ENCODE measurements at places on chromosomes 16 and 17.

DNA sequence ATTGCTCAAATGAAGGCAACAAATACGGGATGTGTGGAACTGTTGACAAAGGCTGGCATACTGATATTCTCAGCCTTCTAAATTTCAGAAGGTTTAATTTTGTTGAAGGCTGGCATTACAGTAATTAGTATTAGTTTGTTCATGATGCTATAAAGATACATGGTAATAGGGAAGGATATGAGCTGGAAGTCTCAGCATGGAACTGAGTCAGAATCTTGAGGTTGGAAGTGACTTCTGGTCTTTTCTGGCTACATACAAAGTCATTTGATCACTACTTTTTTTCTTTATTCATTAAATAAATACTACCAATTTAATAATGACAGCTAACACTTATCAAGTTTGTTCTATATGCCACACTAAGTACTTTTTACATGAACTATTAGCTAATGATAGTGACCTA lies 22.6 kb downstream of the RABEP1 start:
- no peak for ATAC-seq

GRCh38 chr16:15418206-15418605 lies 16.2 kb upstream of the BMERB1 start:
- ATAC-seq, result no peak

DNA sequence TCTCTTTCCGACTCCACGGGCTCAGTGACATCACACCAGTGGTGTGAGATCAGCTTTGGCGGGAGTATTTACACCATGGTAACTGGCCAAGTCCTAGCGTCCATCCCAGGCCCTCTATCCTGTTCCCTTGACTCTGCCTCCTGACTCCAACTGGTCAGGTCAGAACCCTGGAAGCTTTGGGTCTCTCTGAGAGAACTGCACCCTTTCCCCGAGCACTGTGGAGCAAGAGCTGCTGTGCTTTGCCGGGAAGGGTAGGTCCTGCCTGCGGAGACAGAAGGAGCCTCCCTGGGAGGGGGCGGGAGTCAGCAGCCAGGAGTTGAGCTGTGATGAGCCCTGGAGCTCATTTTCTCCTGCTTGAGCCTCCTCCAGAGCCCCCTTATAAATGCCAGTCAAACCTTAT lies 212.1 kb upstream of the TNRC6C start:
- no peak for ATAC-seq

GRCh38 chr16:64823481-64824075 lies 298.3 kb downstream of the CDH11 start:
- no peak for ATAC-seq

- ATAC-seq, result no peak
Measured at GRCh38 chr17:62816282-62816839, 8.2 kb upstream of the MARCHF10 start.

DNA sequence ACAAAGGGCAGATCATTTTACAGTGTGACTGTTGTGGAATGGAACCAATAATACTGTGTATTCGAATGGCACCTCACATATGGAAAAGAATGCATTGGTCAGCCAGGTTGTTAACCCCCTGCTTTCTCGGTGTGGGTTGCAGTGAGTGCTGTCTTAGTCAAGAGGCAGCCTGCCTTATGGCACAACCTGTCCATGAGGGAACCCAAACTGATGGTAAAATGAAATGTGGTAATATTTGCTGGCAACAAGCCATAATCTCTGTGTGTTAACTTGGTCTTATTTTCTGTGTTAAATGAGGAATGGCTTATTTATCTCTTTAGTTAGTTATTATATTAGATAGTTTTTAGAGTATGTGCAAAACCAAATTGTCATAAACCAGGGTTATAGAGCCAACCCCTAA lies 81.6 kb downstream of the TMC6 start:
- no peak for ATAC-seq

DNA sequence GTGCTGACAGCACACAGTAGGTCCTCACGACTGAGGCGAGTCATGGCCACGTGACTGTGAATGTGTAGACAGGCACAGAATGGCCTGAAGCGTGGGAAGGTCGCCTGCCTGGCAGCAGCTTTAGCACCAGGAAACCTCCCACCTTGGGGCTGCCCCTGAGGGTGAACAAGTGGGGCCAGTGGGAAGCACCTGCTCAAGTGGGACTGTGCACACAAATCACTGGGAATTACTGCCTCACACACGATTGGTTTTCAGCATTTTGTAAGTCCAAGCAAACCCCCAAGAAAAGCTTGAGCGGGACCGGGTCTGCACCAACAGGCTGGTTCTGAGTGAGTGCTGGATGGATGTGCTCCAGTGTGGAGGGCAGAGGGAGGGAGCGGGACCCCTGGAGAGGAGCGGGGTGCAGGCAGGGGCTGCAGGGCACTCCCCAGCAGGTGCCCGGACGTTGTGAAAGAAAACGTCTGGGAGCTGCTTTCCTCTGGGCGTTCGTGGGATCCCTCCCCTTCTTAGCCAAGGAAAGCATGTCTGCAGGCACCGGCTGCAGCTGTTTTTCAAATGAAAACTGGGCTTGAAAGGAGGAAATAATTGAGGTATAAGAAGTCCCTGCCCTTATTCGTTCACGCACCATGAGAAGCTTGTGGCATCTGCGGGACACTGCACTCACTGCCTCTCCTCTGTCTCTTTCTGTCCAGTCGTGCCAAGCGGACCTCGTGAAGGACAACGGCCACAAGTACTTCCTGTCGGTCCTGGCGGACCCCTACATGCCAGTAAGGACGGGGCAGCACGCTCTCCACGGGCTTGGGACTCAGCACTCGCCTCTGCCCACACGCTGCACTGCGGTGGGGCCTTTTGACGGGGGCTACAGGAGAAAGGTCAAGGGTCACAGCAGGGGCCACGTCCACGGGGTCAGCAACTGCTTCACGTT lies 111.7 kb upstream of the CHMP6 start:
- ATAC-seq, result no peak

- ATAC-seq, result no peak
Measured at GRCh38 chr17:17893801-17894644, 57.2 kb upstream of the SREBF1 start.

DNA sequence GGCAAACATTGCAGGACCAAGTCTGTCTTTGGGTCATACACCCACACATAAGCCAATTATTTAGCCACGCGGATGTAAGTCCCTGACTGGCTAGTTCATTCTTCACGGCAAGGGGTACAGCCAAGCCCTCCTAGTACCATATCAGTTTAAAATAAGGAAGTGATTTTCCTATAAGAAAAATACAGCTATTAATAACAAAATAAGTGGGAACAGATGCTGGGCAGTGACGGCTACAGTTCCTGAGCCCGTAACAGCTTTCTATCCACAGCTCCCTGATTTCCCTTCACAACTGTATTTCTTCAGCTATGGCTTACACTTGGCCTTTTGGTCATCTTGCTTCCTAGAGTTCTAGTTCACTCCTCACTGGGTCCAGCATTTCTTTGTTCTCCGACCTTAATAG lies 542.4 kb upstream of the C16orf82 start:
- ATAC-seq, result no peak

DNA sequence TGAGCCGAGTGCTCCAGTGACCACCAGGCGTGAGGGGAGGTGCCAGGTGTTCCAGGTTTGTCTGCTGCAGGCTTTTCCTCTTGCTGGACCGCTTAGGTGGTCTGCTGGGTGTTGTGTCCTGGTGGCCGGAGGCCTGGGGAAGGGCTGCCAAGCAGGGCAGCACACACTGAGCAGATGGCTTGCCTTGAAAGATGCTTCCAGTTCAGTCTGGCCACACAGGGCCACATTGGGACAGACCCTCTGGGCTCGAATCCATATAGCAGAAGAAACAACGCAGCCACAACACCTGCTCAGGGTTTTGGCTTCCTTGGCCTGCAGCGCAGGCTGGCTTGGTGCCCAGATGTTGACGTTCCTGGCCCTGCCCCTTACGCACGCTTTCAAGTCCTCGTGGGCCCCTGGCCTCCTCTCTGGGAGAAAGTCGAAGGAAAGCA lies 24.8 kb downstream of the GINS2 start:
- no peak for ATAC-seq

- ATAC-seq, result peak; percentile 73
Measured at GRCh38 chr16:66539623-66540469, 10.1 kb downstream of the TK2 start.

DNA sequence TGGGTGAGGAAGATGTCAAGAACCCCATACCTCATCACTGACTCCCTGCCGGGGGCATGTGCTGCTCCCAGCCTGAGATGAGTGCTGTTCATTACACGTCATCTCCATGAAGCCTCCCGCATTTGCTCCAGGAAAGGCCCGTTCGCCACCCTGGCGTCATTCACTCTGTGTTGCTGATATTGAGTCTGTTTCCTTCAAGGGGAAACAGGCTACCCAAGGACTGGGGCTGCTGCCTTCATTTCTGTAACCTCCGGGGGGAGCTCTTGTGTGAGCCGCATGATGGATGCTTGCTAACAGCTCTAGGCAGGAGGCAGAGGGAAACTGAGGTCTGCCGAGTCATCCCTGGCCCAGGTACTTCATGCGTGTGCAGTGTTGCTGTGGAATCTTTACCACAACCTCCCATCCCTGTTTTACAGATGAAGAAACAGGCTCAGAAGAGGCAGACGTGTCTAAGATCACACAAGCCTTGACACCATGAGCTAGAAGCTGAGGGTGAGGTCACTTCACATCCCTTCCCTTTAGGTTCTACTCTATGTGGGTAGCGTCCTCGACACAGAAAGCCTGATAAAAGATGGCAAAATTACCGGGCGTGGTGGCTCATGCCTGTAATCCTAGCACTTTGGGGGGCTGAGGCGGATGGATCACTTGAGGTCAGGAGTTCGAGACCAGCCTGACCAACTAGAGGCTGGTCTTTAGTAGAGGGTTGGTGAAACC lies 3.5 kb upstream of the ARMC5 start:
- no peak for ATAC-seq

DNA sequence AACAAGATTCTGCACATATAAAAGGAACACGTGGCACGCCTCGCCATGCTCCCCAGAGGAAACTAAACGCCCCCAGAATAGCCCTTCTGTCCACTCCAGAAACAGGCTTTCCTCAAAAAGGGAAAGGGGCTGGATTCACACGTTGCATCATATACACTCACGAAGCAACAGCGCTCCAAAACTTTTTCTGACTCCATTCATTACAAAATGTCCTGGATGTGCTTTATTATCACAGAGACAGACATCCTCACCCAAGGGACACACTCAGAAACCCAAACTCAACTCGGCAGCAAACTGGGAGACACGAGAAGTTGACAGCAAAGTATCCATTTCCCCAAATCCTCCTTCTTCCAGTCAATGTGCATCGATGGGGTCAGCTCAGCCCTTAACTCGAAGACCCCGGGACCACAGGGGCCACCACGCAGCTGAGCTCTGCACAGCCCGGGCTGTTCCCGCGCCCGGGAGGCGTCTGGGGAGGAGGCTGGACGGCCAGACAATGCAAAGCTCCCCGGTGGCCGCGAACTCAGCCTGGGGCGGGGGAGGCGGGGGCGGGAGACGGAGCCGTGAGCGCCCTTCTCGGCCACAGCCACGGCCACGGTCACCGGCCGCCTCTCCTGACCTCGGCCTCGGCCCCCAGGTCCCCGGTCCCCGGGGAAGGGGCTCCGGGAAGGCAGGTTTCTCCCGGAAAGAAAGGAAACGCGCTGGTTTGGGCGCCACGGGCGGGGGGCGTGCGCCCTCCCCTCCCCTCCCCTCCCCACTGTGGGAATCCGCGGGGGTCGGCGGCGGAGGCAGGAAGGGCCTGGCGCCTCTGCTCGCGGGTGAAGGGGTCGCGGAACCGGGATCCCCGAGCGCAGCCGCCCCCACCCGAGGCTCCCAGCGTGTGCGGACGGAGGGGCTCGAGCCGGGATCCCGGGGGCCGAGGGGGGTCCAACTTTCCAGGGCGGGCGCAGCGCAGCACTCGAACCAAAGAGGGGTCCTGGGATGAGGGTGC lies 1.2 kb downstream of the NXN start:
- ATAC-seq, result no peak

- no peak for ATAC-seq
Measured at GRCh38 chr17:21089933-21090901, 36.5 kb upstream of the DHRS7B start.

DNA sequence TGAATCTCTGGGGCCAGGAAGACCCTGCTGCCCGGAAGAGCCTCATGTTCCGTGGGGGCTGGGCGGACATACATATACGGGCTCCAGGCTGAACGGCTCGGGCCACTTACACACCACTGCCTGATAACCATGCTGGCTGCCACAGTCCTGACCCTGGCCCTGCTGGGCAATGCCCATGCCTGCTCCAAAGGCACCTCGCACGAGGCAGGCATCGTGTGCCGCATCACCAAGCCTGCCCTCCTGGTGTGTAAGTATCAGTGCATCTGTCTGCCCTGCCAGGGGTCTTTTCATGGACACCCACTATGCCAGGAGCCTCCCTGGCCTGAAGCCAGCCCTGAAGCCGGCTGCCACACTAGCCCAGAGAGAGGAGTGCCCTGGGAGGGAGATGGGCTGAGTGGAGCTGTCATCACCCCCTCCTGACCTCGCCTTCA lies at the start of gene CETP:
Gene CETP, plus strand, starts transcription at position 100 of the 431 bp plus-strand sequence. Its CDS starts 30 bp downstream, at position 130.
- no peak for ATAC-seq

DNA sequence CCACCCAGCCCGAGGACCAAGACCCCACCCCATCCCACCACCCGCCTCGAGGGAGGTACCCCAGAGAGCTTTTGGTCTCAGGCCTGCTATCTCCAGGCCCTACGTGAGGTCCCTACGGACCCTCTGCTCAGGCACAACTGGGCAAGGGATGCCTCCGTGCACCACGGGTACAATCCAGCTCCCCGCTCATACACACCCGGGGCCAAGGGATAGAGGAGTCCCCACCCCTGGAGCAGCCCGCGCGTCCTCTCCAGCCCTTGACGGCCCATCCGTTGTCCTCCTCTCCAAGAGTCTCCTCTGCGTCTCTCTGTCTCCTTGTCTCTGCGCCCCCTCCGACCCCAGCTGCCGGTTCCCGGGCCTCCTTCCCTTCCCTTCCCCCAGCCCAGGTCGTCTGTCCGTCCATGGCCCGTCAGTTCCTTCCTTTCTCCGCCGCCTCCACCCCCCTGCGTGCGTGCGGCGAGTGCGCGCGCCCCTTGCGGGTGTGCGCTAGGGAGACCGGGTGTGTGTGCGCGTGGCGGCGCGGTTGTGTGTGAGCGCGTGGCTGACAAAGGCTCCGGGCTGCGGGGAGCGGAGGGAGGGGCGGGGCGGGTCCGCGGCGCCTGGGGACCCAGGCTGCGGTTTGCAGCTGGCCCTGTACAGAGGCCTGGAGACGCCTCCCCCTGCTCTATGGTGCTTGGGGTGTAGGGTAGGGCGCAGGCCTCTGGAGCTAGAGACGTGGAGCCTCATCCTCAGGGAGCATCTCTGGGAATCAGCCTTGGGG lies 930 bp downstream of the SPNS2 start:
- ATAC-seq, result no peak

DNA sequence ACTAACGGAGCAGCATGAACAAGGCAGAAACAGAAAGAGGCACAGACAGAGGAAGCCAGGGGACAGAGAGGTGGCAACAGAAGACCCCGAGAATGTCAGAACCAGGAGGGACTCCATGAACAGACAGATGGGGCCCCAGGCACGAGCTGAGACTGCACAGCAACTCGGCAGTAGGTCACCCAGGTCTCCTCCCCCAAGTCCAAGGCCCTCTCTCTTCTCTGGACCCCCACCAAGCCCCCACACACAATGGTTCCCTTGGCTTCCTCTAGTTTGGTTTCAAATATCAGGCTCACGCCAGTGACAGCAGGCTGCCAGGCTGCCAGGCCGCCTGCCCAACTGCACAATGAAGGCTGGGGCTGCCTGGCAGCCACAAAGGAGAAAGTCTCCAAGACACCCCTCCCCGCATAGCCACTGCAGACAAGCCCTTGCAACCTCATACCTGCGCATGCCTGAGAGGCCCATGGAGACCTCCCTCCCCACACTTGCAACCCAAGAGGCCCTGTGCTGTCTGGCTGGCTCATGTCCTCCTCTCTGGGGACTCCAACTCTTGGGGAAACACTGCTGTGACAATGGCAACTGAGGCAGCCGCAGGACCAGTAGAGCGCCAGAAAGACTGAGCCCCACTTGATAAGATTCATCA lies 54.8 kb downstream of the PIMREG start:
- no peak for ATAC-seq
